T-helper 9 cell (primary cell): ENCODE measurements at places on chromosomes 6 and 20.

DNA sequence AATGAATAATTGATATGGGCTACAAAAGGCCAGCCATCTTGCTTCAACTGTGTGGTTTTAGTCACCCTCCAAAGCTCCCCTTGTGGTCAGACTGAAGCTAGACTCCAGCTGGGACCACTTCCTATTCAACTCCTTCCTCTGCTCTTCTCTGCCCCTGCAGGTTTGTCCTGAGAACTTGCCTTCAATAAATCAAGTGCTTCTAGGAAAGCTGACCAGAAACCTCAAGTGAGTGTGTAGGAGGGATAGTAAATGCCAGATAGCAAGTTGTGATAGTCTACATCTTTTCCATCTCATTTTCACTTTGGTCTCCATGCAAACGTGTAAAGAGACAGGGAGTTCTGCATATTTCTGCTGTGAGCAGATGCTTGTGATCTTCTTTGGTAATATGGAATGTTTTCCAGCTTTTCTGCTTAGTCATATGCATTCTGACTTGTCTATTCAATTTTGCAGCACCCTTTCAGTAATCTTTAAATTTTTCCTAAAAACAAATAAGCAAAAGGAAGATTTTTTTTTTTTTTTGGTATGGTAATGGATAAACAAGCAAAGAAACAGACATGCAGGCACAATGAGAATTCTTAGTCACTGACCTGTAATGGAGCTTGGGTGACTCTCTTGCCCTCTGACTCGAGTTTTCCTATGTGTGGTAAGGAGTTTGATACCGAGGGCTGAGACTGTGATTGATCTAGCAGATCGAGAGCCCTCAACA lies 201.3 kb upstream of the BTBD3 start:
- no peak for DNase-seq

DNA sequence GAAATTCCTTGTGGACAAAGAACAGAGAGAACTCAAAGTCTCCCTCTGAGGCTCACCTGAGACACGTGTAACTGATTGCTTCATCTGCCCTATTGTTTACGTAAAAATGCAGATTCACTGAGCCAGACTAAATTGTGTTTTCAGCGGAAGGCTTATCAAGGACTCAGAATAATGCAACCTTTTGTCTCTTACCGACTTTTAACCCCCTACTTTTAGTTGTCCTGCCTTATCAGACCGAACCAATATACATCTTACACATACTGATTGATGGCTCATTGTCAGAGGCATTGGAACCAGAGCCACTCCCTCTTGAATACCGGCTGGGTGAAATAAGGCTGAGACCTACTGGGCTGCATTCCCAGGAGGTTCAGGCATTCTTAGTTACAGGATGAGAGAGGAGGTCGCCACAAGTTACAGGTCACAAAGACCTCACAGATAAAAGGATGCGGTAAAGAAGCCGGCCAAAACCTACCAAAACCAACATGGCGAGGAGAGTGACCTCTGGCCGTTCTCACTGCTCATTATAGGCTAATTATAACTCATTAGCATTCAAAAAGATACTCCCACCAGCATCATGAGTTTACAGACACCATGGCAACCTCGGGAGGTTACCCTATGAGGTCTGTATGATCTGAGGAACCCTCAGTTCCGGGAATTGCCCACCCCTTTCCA lies 95.5 kb upstream of the ZNF184 start:
- no peak for DNase-seq

- DNase-seq: no peak
These were observed 33.0 kb downstream of the SAMD3 start for GRCh38 chr6:130189531-130190397.

GRCh38 chr6:18422136-18422535 lies 35.0 kb downstream of the RNF144B start:
- DNase-seq: no peak

- DNase-seq: no peak
These were observed 156.5 kb downstream of the SMOC2 start for GRCh38 chr6:168597471-168597875.

DNA sequence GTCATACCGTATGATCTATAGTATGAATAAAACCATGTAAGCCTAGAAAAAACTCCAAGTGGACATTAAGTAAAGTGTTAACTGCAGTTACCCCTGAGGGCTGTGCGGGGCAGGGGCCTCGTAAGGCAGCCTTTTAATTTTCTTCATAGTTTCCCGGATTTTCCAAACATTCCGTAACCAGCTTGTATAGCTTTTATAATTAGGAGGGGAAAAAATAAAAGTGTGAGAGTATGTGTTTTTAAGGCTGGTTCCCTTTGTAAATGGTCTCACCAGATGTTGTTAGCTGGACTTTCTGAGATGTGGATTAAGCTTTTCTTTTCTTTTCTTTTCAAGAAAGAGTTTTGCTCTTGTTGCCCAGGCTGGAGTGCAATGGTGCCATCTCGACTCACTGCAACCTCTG lies 7.0 kb downstream of the KIAA1755 start:
- no peak for DNase-seq

DNA sequence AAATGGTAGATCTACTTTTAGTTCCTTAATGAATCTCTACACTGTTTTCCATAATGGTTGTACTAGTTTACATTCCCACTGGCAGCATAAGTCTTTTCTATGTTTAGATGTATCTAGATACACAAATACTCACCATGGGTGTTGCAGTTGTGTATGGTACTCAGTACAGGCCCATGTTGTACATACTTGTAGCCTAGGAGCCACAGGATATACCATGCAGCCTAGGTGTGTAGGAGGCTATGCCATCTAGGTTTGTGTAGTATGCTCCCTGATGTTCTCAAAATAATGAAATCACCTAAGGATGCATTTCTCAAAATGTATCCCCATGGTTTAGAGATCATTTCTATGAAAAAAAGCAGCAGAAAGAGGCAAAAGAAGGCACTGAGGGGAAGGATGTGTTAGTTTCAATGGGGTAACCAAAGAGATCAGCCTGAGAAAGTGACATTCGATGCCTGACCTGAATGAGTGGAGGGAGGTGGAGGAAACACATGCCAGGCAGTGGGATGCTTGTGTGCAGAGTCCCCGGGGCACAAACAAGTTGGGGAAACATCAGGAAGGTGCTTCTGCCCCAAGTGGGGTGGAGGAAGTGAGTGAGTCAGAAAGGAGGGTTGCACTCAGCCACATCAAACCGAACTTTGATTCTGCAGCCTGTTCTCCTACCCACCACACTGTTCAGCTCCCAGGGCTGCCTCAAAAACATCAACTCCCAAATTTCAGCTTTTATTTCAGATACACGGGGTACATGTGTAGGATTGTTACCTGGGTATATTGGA lies 191.2 kb downstream of the ZNF217 start:
- DNase-seq: no peak

DNA sequence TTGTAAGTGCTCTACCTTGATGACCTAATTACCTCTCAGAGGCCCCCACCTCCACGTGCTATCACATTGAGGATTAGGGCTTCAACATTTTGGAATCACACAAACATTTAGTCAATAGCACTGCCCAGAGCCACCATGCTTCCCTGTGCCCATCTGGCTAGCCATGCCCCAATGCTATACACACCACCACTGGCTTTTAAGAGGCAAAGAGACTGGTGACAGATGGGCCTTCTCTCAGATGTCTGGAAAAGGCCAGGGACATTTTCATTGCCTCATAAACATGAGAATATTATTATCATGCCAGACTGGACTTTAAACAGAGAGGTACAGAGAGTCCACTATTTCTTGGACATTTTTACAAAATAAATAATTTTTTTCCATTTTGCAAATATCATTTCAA lies 29.8 kb downstream of the TRMT6 start:
- DNase-seq: no peak

DNA sequence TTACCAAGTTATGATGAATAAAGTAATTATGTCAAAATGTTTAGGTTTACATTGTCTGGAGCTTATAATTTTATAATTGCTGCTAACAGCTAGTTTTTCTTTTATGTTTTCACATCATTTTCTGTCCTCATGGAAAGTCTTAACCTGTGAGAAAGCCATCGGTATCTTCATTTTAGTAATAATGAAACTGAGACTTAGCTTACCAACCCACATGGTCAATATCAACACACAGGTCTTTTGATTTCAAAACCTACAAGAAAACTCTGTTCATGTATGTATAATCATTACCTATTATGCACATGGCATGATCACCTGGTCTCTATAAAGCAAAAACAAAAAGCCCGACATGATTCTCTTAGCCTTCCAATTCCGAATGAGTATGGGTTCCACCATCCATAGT lies 61.9 kb downstream of the KCNQ5 start:
- no peak for DNase-seq

DNA sequence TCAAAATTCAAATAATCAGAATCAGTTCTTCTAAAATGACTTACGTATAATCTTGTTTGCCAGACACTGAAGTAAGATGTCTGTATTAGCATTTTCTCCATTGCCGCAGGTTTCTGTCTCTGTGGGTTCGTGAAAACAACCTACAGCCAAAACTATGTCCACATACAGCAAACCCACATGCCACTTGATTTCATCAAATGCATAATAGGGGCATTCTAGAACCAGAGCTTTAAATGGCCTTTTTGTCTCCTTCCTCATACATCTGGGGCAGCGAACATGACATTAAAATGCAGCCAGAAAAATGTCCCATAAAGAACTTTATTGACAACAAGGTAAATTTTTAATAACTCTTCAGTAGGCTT lies 90.2 kb upstream of the QKI start:
- no peak for DNase-seq
